EH (cell line): ENCODE measurements at places on chromosomes 4 and X.

DNA sequence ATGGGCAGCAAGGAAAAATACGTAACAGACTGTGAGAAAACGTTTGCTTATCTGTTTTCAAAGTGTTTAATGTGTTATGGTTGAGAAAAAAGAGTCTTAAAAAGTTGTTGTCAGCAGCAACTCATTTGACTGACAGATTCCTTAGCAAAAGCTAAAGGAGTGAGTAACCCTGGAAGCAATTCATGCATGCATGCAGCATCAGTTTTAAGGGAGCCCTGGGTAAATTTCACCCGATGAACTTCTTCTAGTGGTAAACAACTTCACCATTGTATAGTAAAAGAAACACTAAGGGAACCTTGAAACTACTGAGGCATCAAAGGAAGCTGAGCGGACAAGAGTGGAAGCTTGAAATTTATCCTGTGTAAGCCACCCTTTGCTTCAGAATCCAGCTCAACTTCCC, 583.2 kb upstream of the INTU start:
- peak; percentile 24 for DNase-seq

DNA sequence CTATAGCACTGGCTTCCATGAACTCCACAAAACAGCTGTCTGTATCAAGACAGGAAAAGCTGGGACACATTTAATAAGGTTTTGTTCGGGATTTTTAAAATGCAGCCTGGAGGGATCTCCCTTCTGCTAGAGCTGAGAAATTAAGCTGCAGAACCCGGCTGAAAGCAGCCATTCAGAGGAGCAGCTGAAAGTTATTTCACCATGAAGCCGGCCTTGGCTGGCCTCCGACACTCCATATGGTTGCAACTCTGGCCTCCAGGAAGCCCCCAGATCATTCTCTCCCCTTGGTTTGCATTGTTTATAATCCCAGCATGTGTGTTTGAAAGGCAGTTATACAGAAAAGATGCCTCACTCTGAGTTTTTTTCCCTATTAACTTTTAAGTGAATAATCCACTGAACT, 239.4 kb downstream of the SPATA18 start:
- DNase-seq, result no peak

- peak; percentile 15 for DNase-seq
Measured at GRCh38 chr4:126268106-126268505, 953.4 kb downstream of the FAT4 start.

- no peak for DNase-seq
Measured at GRCh38 chrX:17414839-17415238, 39.8 kb downstream of the NHS start.

GRCh38 chr4:53654300-53654758, 63.0 kb upstream of the LNX1 start:
- DNase-seq, result peak; percentile 63

- DNase-seq, result no peak
Measured at GRCh38 chrX:56803850-56804681, 75.0 kb downstream of the NBDY start.

DNA sequence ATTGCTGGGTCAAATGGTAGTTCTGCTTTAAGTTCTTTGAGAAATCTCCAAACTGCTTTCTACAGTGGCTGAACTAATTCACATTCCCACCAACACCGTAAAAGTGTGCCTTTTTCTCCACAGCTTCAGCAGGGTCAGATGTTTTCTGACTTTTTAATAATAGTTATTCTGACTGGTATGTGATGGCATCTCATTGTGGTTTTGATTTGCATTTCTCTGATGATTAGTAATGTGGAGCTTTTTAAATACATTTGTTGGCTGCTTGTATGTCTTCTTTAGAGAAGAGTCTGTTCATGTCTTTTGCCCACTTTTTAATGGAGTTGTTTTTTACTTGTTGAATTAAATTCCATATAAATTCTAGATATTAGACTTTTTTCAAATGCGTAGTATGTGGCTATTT, 257.5 kb upstream of the ANKRD50 start:
- peak; percentile 86 for DNase-seq

- no peak for DNase-seq
Measured at GRCh38 chr4:26050212-26050643, 136.2 kb downstream of the SMIM20 start.

- no peak for DNase-seq
Measured at GRCh38 chrX:7283741-7284140, 135.8 kb upstream of the PUDP start.

GRCh38 chr4:96652158-96652557, 812.3 kb downstream of the PDHA2 start:
- no peak for DNase-seq

DNA sequence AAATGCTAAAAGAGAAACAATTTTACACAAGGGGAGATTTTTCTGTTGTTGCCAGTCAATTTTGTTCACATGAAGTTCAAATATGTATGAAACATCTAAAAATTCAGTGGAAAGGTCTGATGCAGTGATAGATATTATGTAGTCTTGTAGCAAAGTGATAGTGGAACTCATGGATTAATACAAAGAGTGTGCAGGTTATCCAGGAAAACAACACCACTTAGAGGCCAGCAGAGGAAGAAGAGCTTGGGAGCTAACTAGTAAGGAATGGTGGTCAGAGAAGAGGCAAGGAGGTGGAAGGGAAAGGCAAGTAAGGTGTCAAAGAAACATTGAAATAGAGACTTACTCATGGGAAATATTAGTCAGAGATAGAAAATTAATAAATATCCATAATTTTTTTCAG, 395.6 kb downstream of the MAPK10 start:
- no peak for DNase-seq

- DNase-seq, result peak; percentile 10
Measured at GRCh38 chrX:64204252-64204651, 1.3 kb downstream of the AMER1 start.

DNA sequence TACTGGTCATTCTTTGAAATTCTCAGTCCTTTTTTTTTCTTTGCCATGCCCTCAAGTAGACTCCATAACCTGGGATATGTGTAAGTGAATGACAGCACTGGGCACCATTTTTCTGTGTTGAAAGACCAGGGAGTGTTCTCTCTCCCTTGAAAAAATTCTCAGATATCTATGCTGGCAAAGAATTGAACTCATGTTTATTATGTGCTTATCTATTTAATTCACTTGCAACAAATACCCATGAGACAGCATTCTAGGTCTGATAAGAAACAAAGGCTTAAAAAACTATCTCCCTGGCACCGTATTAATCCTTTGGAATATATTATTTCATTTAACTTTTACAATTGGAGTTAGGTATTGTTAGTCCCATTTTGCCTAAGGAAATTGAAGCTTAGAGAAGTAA, 36.7 kb downstream of the LARP7 start:
- DNase-seq, result no peak

- DNase-seq, result no peak
Measured at GRCh38 chrX:29545878-29546277, 669.5 kb upstream of the MAGEB2 start.

- DNase-seq, result no peak
Measured at GRCh38 chrX:113743069-113743468, 840.8 kb upstream of the HTR2C start.

GRCh38 chrX:21963269-21963668, 22.8 kb downstream of the SMS start:
- DNase-seq, result no peak

DNA sequence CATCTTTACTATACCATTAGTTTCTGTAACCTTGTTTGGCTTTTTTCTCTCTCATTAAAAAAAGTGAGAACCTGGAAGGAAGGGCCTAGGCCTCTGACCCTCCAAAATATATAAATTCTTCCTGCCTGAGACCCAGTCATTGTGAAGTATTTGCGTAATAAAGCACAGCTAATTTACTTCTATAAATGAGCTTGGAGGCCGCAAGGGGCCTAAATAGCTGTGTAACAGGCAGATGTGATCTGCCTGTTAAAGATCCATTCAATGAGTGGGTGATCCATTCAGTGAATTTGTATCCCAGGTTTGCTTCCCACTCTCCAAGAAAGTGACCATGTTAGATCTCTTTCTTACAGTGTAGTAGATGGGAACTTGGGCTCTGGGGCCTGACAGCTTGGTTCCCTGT, 595 bp upstream of the PYURF start:
- peak; percentile 24 for DNase-seq

- DNase-seq, result peak; percentile 32
Measured at GRCh38 chr4:21780148-21780547, 168.4 kb downstream of the KCNIP4 start.
